ENCODE measurements at places on chromosomes 7 and 10. TPM values are rescaled to one million over a fixed set of nuclear protein-coding genes. Genes with fewer than 3 reads are reported as not detected.

DNA sequence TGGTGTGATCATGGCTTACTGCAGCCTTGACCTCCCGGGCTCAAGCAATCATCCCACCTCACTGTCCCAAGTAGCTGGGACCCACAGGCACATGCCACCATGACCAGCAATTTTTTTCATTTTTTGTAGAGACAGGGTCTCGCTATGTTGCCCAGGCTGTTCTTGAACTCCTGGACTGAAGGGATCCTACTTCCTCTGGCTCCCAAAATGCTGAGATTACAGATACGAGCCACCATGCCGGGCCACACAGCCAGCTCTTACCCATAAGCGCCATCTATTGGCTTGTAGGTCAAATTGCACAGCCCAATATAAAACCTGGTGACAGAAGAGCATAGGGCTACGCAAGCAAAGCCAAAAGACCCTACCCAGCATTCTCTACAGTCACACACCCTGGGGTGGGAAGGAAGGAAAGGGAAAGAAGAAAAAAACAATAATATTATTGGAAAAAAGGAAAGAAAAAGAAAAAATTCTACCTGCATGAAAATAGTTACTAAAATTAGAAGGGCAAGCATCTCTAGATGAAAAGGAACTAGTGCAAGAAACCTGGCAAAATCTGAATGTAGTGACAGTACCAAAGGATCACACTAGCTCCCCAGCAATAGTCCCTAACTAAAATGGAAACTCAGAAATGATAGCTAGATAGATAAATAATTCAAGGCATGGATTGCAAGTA is 29.4 kb upstream of the AMPH start:
- H3K27me3 ChIP-seq, result no peaks in the 10 kb centered on the region
- no peaks in the 10 kb centered on the region for H3K36me3 ChIP-seq
- no peaks in the 10 kb centered on the region for H3K4me1 ChIP-seq
- no peak overlapping the region for H3K4me3 ChIP-seq
- H3K27ac ChIP-seq, result no peak overlapping the region

GRCh38 chr7:77338260-77338659 is 77.9 kb downstream of the GSAP start:
- H3K27ac ChIP-seq, result no peak overlapping the region
- H3K27me3 ChIP-seq, result no peaks in the 10 kb centered on the region
- H3K4me1 ChIP-seq, result peaks cover 18% of the 10 kb centered on the region
- H3K36me3 ChIP-seq, result no peaks in the 10 kb centered on the region

GRCh38 chr10:44278837-44279324 is 106.0 kb downstream of the CXCL12 start:
- no peaks in the 10 kb centered on the region for H3K4me1 ChIP-seq
- H3K4me3 ChIP-seq, result no peak overlapping the region
- H3K36me3 ChIP-seq, result no peaks in the 10 kb centered on the region
- no peak overlapping the region for H3K27ac ChIP-seq
- DNase-seq, result no peak

Gene KAZALD1
- 18.8 TPM for total RNA-seq

Gene SDHAF3
- total RNA-seq, result not detected

- H3K4me1 ChIP-seq, result peaks cover 20% of the 10 kb centered on the region
- H3K4me3 ChIP-seq, result no peak overlapping the region
- H3K36me3 ChIP-seq, result no peaks in the 10 kb centered on the region
- peaks cover 7% of the 10 kb centered on the region for H3K27me3 ChIP-seq
- no peak overlapping the region for H3K27ac ChIP-seq
- DNase-seq, result peak; percentile 33
These were observed 12.1 kb downstream of the TFR2 start for GRCh38 chr7:100629117-100629716.

- H3K27ac ChIP-seq, result no peak overlapping the region
- no peaks in the 10 kb centered on the region for H3K4me1 ChIP-seq
- H3K4me3 ChIP-seq, result no peak overlapping the region
- no peaks in the 10 kb centered on the region for H3K27me3 ChIP-seq
- no peak for DNase-seq
- H3K36me3 ChIP-seq, result no peaks in the 10 kb centered on the region
These were observed 86.4 kb downstream of the AUTS2 start for GRCh38 chr7:69684369-69685292.

DNA sequence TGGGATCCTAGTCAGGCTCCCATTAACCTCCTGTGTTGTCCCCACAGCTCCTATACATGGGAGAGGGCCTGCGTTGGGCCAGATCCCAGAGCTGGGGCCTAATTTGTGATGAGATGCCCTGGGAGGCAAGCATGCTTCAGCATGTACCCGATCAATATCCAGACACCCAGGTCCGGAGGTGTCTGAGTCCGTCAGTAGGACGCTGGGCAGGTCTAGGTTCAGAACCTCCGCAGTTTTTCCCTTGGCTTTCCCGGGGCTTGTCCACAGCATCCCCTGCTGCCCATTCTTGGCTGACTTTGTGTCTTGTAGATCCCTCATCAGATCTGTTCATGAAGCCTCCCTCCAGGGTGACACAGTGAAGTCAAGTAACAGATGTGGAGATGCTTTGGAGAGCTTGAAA is 32.7 kb upstream of the RBAK start:
- no peaks in the 10 kb centered on the region for H3K4me1 ChIP-seq
- no peaks in the 10 kb centered on the region for H3K36me3 ChIP-seq
- no peak overlapping the region for H3K4me3 ChIP-seq
- H3K27ac ChIP-seq, result no peak overlapping the region

DNA sequence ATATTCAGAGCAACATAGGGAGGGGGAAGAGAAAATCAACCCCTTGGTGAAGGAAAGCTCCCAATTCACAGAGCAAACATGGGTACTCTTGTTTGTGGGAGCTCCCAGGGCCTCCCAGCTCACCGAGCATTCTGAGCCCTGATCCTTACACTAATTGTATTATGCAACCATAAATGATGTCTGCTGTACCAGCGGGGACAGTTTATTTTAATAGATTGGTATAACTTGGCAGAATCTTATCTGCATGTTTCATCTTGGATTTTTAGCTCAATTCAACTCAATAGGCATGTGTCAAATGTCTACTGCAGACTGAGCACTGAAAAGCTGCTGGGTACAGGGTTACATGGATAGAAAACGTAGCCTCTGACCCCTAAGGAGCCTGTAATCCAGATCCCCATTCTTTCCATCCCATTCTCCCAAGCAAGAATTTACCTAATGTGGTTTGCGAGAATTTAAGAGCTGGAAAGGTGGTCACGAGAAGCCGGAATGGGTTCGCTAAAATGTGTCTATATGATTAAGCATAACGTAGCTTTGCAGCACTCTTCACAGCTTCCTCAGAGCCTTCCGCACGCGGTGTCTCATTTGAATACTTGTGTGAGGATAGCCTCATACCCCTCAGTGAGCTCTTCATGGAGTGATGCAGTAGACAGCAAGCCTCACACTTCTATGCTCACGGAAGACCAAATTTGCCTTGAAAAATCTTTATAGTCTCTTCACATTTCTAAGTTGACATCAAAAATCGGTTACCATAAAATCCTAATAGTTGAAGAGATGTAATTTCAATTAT is 18.3 kb downstream of the EGFR start:
- no peaks in the 10 kb centered on the region for H3K36me3 ChIP-seq
- DNase-seq, result no peak
- no peaks in the 10 kb centered on the region for H3K4me1 ChIP-seq
- H3K4me3 ChIP-seq, result no peak overlapping the region
- H3K27me3 ChIP-seq, result no peaks in the 10 kb centered on the region
- no peak overlapping the region for H3K27ac ChIP-seq

Gene LIPF
- not detected for total RNA-seq

Gene VIPR2
- 2.2 TPM for total RNA-seq

Gene ERVW-1
- not detected for total RNA-seq

- H3K27me3 ChIP-seq, result no peaks in the 10 kb centered on the region
- H3K4me3 ChIP-seq, result no peak overlapping the region
- no peaks in the 10 kb centered on the region for H3K36me3 ChIP-seq
- DNase-seq, result no peak
- no peak overlapping the region for H3K27ac ChIP-seq
These were observed 59.1 kb downstream of the TASOR2 start for GRCh38 chr10:5743736-5744135.

DNA sequence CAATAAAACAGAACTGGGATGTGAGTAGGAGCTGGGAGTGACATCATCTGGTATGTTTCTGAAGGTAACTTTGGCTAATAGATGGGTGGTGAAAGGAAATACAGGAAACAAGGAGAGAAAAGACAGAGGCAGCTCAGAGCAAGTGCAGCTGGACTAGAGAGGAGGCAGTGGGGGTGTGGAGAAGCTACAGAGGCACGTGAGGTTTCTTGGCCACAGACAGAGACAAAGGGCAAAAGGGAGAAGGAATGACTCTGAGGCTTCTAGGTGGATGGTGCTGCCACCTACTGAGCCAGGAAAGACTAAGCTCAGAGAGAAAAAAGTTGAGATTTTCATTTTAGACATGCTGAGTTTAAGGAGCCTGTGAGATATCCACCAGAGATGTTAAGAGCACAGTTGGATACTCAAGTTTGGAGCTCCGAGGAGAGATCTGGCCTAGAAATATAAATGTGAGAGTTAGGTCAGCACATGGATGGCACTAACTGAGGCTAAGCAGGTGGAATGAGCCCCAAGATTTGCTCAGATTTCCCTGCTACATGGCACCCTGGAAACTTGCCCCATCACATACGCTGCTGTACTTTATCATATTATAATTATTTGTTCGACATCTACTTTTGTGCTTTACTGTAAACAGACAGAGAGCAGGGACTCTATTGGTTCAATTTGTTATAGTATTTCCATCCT is 293.0 kb upstream of the IMMP2L start:
- no peaks in the 10 kb centered on the region for H3K27me3 ChIP-seq
- H3K27ac ChIP-seq, result no peak overlapping the region
- no peak overlapping the region for H3K4me3 ChIP-seq
- H3K4me1 ChIP-seq, result no peaks in the 10 kb centered on the region

DNA sequence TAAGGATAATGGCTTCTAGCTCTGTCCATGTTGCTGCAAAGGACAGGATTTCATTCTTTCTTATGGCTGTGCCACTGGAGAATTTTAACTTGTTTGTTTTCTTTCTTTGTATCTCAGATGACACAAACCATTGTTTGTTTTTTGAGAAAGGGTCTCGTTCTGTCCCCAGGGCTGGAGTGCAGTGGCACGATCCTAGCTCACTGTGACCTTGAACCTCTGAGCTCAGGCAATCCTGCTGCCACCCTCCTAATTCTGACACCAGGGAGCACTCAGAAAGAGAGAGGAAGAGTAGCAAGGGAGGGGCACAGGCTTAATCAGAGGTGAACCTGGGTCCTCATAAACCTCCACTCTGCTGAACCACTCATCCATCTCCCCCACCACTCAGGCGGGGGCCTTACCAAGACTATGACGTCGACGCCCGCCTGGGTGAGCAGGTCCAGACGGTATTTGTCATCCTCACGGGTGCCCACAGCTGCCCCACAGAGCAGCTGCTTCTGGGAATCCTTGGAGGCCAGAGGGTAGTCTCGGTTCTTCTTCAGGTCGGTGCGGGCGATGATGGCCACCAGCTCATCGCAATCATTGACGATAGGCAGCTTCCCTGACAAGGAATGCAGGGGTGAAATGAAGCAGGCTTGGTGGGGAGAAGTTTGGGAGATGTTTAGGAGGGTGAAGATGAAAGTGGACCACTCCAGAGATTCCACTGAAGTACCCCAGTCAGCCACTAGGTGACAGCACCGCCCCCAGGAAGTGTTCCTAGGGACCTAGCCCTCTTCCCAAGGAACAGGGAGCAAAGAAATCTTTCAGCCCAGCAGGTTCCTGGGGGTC is 11.6 kb downstream of the IMPDH1 start:
- peak; percentile 69 for DNase-seq
- H3K36me3 ChIP-seq, result peaks cover 10% of the 10 kb centered on the region
- H3K27ac ChIP-seq, result no peak overlapping the region
- H3K4me1 ChIP-seq, result no peaks in the 10 kb centered on the region
- no peak overlapping the region for H3K4me3 ChIP-seq
- no peaks in the 10 kb centered on the region for H3K27me3 ChIP-seq

- H3K27ac ChIP-seq, result no peak overlapping the region
- H3K36me3 ChIP-seq, result no peaks in the 10 kb centered on the region
- H3K4me3 ChIP-seq, result no peak overlapping the region
- H3K27me3 ChIP-seq, result no peaks in the 10 kb centered on the region
- no peaks in the 10 kb centered on the region for H3K4me1 ChIP-seq
These were observed 348.8 kb downstream of the SDK1 start for GRCh38 chr7:3649678-3650440.

DNA sequence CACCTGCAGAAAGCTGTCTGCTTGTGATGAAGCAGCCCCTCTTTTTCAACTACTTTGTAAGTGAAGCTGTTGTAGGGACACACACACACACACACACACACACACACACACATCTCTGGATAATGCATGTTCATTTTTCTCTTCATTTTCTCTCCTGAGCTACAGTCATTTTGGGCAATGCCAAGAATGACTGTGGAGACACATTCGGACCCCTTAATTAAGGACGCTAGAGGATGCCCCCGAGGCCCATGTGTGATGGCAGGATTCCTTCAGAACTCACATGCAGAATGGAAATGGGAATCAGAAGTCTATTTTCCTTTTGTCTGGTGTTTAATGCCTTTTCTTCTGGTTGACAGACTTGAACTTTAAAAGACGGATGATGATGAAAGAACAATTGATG is 56.6 kb downstream of the CLRN3 start:
- no peaks in the 10 kb centered on the region for H3K27me3 ChIP-seq
- H3K27ac ChIP-seq, result no peak overlapping the region
- DNase-seq, result no peak
- no peak overlapping the region for H3K4me3 ChIP-seq
- no peaks in the 10 kb centered on the region for H3K4me1 ChIP-seq

Gene HECTD2
- 7.9 TPM for total RNA-seq

Gene DNAJC30
- total RNA-seq, result 6.2 TPM

Measured in transverse colon (tissue), 4 donors.